ENCODE measurements at places on chromosomes 11 and 22. TPM values are rescaled to one million over a fixed set of nuclear protein-coding genes. Genes with fewer than 3 reads are reported as not detected.

DNA sequence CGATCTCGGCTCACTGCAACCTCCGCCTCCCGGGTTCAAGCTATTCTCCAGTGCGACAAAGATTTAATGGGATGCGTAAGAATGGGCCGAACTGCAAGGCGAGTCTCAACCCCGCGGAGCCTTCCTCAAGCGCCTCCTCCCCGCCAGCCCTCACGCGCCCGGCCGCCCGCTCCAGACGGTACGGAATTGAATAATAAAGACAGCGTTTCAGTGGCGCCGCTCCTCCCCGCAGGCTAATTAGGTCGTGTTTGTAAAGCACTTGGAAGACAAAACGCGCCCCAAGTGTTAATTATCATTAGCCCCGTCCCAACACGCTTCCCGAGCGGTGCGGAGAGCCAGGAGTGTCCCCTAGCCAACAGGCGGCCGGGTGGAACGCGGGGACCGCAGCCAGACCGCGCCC lies 192.0 kb downstream of the BUD13 start:
- no peak for DNase-seq

DNA sequence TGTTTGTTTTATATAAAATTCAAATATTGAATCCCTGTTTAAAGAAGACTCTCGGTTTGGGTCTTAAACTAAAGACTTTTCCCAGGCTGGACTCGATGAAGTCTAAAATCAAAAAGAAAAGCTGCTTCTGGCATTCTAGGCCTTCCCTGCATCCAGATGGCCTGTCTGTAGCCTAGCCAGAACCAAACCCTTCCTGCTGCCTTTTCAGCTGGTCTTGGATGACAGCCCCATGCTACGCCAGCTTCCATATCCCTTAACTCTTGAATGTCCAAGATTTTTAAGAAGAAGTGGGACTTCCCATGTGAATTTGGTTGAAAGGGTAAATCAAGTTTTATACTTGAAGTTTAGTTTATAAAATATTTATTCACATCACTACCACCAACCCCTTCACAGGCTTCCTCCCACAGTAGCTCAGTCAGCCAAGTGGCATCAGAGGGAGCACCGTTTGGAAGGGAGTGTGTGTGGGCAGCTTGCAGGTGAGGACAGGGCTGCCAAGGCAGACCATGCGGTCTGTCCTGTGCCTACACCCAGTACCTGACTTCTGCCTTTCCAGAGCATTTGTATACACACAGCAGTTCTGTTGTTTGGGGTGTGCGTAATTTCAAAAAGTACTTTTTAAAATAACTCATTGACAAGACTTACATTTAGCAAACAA lies 18.2 kb upstream of the PSMA1 start:
- DNase-seq = no peak

RNF215 gene
- total RNA-seq = 7.3 TPM

TRPC6 gene
- total RNA-seq = not detected

TSGA10IP gene
- total RNA-seq = not detected

DNA sequence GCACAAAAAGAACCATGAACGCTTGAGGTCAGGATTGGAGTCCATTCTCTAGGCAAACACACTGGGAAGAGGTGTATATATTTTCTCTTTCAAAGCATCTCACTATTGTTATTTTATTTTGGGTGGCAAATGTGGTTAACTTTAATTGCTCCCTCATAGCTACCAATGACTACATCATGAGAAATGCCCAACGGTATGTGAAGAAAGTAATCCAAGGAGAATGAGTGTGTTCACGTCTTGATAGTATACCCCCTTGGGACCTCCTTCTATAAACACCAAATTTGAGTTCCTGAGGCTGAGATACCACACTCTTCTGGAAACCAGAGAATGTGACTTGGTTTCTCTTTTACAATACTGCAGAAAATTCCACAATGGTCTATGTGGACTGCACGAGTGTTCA lies 15.8 kb downstream of the OR8D1 start:
- DNase-seq = no peak

MRGPRG gene
- not detected for total RNA-seq

DNA sequence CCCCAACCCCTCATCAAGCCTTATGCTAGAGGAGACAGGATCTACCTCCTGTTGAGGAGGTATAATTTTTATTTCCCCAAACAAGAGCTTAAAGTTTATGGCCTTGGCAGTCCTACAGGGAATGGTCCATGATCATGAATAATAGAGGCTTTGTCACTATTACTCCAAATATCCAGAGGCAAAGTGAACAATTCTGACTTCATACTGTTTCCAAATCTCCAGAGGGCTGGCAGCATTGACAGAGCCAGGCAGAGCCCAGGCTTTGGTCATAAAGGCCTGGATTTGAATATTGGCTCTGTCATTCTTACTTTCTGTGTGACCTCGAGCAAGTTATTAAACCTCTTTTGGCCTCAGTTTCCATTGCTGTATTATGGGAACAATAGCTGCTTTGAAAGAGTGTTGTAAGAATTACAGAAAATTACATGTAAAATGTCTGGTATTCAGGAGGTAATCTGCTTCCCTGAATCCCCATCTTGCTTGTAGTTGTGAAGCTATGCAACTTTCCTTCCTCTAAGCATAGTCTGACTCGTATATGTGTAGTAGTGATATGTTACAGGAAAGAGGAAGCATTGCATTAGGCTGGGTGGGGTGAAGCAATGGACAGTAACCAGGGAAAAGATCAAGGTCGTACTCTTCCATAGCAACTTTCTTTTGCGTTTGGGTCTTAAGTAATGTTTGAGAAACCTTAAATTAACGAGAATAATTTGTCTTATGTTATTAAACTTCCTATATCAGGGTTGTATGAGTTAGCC lies 88.8 kb downstream of the CD44 start:
- DNase-seq = no peak

GTF2H1 gene
- 72.9 TPM for total RNA-seq

F2 gene
- total RNA-seq = 0.06 TPM

- no peak for DNase-seq
Observed at GRCh38 chr11:48079596-48079995, 99.2 kb downstream of the PTPRJ start.

GRCh38 chr11:70914496-70914895 lies 337.9 kb downstream of the SHANK2 start:
- DNase-seq = no peak

DNA sequence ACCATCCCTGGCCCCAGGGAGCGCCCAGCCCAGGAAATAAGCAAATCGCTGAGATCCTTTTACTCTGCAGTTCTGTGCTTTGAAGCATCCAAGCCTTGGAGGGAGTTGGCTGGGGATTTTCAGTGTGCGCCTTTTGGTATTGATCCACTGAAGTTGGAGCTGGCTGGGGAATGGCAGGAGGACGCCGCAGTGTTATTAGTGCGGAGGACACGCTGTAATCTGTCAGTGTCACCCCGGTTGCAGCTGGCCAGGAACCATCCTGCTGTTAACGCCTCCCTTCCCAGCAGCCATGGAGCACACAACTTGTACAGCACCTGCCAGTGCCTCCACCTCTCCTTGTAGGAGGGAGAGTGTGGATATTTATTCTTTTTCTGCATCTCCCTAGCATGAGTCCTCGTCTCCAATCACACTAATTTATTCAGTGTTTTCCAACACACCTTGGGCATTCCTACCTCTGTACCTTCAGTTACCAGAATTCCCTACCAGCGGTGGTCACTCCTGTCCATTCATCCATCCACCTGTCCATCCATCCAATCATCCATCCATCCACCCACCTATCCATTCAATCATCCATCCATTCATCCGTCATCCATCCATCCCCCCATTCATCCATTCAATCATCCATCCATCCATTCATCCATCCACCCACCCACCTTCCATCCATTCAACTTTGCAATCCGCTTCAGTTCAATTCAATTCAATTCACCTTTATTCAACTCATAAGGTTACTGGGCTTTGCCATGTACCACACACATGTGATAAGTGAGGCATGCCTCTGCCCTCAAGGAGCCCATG lies 21.9 kb upstream of the EIF3D start:
- DNase-seq = no peak
